ENCODE measurements at places on chromosomes 2 and 18. TPM values are rescaled to one million over a fixed set of nuclear protein-coding genes. Genes with fewer than 3 reads are reported as not detected.

Gene CFAP210
- not detected for total RNA-seq

Gene SETBP1
- 22.6 TPM for total RNA-seq

Gene PSMA8
- total RNA-seq = 0.93 TPM

Gene RETSAT
- 25.0 TPM for total RNA-seq

Gene DNAH7
- total RNA-seq = not detected

Gene SLC5A7
- total RNA-seq = not detected

Gene CNGA3
- not detected for total RNA-seq

Gene LHCGR
- not detected for total RNA-seq

Gene RMDN2
- 1.7 TPM for total RNA-seq

Gene RPRM
- not detected for total RNA-seq

Gene RNF125
- total RNA-seq = 32.6 TPM

Gene OSBPL1A
- total RNA-seq = 3.1 TPM

Gene PAX8
- total RNA-seq = 0.45 TPM

Gene CDH20
- not detected for total RNA-seq

Gene REG3A
- not detected for total RNA-seq

Gene IL36A
- total RNA-seq = 0.23 TPM

Gene PELI1
- total RNA-seq = 33.8 TPM

Gene NBEAL1
- 9.5 TPM for total RNA-seq

Gene IL36G
- not detected for total RNA-seq

Gene SCN7A
- not detected for total RNA-seq

Gene LONRF2
- 0.23 TPM for total RNA-seq

Gene RSAD2
- total RNA-seq = 2.4 TPM

Gene UGT1A4
- not detected for total RNA-seq

Gene AGXT
- not detected for total RNA-seq

Measured in activated CD4-positive, alpha-beta T cell treated with anti-CD3 and anti-CD28 coated beads, Interleukin-2, amount 10 ng/mL, durations not matched to agents 24 days and 14 days (primary cell).